ENCODE measurements at places on chromosomes 3 and 15. TPM values are rescaled to one million over a fixed set of nuclear protein-coding genes. Genes with fewer than 3 reads are reported as not detected.

Gene STIMATE
- 10.2 TPM for total RNA-seq

Gene NR2E3
- total RNA-seq: 0.28 TPM

DNA sequence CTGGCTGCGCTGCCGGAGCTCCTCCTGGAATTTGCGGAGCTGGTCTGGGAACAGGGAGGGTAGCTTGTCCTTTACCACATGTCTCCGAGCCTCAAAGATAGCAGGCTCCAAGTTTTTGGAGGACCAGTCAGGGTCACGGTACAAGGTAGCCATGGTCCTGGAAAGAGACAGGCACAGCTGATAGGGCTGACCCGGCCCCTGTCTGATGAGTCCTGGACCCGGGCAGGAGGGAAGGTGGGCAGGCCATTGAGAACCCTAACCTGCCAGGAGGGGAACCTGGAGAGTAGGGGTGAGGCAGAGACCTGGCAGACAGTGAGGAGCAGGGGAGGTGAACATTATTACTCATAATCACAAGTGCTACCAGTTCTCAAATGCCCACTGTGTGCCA is 20.4 kb upstream of the EHD4 start:
- no peak for DNase-seq

DNA sequence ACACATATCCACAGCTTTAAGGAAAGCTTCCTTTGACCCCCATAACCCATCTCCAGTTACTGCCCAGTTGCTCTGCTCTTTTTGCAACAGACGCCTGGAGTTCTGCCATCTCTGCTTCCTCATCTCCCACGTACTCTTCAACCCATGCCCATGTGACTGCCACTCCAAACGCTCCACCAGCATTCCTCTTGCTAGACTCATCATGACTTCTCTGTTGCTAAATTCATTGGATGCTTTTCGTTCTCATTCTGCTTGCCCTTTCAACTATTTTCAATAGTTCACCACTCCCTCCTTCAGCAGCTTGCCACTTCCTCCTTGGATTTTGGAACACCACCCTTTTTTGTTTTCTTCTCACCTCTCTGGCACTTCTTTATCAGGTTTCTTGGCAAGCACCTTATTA is 2.7 kb upstream of the KNSTRN start:
- DNase-seq: no peak

DNA sequence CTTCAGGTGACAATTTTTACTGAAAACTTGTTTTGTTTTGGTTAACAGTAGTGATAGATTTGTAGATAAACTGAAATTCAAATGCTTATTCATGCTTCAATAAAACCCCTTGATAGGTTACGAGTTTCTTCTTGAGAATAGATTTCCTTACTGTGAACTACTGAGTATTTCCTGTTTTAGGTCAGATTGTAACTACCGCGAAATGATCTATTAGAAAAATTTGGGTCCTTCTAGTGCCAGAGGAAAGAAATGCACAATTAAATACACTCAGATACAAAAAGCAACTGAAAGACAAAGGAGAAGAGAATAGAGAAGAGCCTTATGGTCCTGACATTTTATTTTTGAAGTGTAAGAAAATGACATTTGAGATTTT is 251.7 kb upstream of the TBL1XR1 start:
- no peak for DNase-seq

GRCh38 chr3:110697961-110698360 is 373.7 kb upstream of the NECTIN3 start:
- no peak for DNase-seq

- no peak for DNase-seq
Observed at GRCh38 chr3:113620091-113620490, 76.4 kb downstream of the USF3 start.

DNA sequence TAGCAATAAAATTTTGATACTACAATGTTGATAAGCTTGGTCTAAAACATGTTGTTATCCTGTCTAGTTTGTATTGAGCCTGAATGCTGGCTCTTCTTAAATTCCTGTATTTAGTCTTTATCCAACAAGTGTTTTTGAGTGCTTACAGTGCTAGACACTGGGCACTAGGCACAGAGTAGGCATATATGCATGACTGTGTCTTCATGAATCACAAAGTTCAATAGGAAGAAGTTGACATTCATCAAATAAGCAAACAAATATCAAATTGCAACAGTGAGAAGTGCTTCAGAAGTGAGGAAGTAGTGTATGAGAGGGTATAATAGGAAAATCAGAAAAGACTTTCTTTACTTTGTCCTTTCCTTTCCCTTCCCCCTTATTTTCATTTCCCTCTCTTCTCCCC is 6.8 kb downstream of the CD96 start:
- no peak for DNase-seq

GRCh38 chr3:42173307-42173706 is 82.2 kb downstream of the TRAK1 start:
- no peak for DNase-seq

Gene VPS39
- 55.3 TPM for total RNA-seq

- no peak for DNase-seq
Observed at GRCh38 chr3:480070-480469, 283.5 kb downstream of the CHL1 start.

Gene SAMMSON
- not detected for total RNA-seq

- DNase-seq: no peak
Observed at GRCh38 chr15:58665672-58666071, 83.8 kb downstream of the ADAM10 start.

- no peak for DNase-seq
Observed at GRCh38 chr15:47754312-47754711, 37.0 kb downstream of the SEMA6D start.

Gene ASB14
- not detected for total RNA-seq

- DNase-seq: no peak
Observed at GRCh38 chr3:128315313-128315712, 151.4 kb downstream of the DNAJB8 start.

DNA sequence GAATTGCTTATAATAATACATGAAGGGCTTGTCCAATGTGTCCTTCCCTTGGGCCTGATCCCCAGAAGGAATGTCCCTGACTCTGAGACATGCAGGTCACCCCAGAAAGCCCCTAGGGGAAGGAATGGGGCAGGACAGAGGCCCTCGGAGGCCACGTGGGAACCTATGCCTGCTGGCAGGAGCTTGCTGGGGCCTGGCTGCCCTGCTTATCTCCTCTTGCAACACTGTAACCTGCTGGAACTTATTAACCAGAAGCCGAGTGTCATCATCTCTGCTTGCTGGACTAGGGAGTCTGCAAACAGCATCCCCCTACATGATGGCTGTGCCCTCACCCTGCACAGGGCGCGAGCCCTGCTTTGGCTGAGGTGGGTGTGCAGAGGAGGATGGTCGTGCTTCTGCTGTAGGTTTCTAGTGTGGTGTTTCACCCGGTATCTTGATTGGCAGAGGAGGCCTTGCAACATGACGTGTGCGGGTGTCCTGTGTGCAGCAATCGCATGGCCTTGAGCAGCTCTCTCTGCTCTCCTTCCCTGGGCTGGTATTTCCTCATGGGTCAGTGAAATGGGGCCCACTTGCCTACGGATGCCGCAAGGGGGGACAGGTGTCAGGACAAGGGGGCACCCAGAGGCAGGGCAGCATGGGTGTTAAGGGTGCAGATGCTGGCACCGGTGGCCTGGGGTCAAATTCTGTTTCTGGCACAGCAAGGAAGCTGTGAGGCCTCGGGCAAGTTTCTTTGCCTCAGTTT is 5.0 kb downstream of the CHST13 start:
- DNase-seq: no peak

DNA sequence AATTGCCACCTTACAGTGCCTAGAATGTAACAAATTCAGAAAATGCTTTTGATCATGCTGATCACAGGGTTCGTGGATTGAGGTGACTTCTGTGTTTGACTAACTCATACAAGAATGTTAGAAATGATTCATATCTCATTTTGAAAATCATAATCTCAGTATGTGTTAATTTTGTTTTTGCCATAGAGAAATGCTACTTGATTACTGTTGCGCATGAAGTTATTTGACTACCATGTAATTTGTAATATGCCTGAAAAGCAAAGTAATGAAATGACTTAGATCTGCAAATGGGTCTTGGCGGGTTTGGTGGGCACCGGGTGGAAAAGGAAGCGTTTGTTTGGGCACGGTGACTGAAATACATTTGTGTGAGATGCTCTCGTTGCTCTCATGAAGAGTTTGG is 173.6 kb upstream of the BHLHE40 start:
- DNase-seq: no peak

Gene PPM1L
- total RNA-seq: 25.2 TPM

Gene ZMYND10
- total RNA-seq: 0.37 TPM

DNA sequence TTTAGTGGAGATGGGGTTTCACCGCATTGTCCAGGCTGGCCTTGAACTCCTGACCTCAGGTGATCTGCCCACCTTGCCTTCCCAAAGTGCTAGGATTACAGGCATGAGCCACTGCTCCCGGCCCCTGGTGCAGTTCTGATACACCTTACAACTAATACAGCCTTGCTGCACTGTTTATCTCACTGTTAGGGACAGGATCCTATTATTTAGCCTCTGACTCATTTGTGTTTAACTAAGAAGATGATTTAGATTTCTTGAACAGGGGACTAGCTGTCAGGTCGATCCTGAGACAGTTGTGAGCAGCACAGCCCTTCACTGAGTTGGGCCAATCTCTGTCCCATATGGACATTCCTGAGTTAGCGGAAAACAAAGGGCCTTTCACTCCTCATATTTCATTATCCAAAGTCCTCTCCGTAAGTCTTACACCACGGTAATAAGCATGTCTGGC is 19.2 kb downstream of the GYG1 start:
- DNase-seq: no peak

GRCh38 chr15:56946150-56946549 is 27.7 kb downstream of the TCF12 start:
- DNase-seq: no peak

DNA sequence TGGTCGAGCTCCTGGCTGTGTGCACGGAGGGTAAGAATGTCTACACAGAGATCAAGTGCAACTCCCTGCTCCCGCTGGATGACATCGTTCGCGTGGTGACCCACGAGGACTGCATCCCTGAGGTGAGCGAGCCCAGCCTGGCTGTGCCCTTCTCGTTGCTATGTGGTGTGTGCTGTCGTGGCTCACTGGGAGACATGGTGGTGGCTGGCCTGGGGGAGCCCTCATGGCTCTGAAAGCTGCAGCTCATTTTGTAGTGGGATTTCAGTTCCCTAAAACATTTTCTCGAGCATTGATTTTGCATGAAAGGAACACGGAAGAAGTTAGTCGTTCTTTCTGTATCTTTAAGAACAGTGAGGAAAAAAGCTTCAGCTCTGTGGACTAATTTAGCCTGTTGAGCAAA is 200.5 kb downstream of the ITPR1 start:
- DNase-seq: no peak

DNA sequence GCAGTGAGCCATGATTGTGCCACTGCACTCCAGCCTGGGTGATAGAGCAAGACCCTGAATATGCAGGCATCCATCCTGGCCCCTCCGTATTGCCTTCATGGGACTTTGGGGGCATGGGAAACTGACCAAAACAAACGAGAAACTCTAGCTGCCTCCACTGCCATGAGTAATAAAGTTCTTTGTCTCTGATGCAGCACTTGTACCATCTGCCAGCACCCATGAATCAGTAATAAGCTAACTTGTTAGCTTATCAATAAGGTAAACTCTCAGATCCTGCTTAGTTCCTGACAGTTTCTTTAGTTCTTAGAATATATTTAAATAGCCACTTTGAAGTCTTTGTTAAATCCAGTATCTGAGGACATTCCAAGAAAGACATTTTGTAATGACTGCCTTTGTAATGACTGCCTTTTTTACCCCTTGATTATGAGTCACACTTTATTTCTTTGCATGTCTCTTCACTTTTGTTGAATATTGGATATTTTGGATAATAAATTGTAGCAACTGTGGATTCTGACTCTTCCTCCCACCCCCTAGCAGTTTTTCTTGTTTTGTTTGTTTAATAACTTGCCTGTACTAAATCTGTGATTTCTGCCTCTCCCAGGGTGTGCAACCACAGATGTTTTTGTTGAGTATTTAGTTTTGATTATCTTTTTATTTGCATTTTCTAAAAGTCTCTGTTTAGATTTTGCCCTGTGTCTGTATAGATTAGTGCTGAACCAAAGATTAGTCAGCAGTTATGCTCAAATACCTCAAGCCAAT is 136.9 kb downstream of the HCN4 start:
- no peak for DNase-seq

GRCh38 chr15:35987056-35987455 is 441.1 kb upstream of the DPH6 start:
- DNase-seq: no peak

Gene GPR160
- total RNA-seq: 4.3 TPM

Gene SH2D7
- not detected for total RNA-seq

Gene AP3B2
- total RNA-seq: 0.97 TPM

Gene PLAAT1
- total RNA-seq: 5.0 TPM

Gene OR5H14
- not detected for total RNA-seq

Gene P2RY14
- total RNA-seq: not detected

- no peak for DNase-seq
Observed at GRCh38 chr3:72630327-72630968, 217.8 kb downstream of the SHQ1 start.

- DNase-seq: no peak
Observed at GRCh38 chr3:124063197-124063909, 71.4 kb upstream of the ROPN1 start.
